ENCODE measurements at places on chromosomes 1 and 21.

DNA sequence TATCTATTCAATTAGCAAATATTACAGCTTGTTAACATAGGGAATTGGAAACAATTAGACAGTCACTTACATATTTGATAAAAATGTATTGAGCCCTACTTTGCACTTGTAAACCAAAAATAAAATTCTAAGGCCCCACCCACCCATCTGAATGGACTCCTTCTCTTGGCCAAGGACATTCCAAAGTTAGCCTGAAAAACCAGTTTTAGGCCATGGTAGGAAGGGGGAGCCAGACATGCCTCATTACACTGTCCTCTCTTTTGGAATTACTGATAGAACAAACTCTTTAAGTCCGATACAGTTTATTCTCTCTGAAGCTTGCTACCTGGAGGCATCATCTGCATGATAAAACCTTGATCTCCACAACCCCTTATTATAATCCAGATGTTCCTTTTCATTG is 28.0 kb upstream of the TSPAN2 start:
- no peak for DNase-seq

DNA sequence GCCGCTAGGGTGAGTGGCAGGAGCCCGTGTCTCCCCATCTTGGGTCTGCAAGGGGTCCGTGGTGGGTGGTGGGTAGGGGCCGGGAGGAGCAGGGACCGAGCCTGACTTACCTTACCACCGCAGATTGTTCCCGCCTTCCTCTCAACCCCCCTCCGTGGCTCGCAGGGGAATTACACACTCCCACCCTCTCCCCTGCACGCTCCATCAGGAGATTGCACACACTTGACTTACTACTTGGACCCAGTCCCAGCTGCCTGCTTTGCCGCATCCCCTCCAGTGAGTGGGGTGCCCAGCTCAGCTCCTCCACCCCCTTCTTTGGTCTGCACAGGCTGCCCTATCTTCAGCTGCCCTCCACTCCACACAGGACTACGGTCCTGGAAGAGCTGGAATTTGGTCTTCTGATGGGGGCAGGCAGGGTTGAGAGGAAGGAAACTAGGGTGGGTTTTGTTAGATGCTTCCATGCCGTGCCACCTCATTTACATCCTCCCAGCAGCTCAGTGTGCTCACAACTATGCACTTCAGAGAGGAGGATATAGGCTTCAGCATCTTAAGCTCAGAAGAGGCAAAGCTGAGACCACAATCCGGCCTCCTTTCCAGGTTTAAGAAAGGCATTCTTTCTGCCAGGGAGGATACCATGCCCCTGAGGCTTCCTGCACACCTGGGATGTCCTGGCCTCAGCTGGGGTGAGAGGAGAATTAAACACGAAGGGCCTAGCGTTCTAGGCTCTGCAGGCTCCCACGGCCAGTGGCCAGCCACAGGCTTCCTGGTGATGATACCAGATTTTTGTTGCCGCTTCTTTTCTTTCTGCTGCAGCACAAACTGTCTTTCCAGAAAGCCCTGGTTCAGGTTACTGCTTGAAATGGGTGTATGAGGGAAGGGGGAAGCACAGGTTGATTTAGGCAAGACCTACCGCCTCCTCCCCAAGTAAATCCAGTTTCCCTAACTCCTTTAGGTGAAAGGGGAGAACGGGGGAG is 2.3 kb downstream of the KCNC4 start:
- no peak for DNase-seq

- DNase-seq: no peak
Measured at GRCh38 chr1:204975021-204975420, 68.0 kb upstream of the CNTN2 start.

GRCh38 chr1:231814521-231814920 is 187.9 kb downstream of the DISC1 start:
- DNase-seq: no peak

DNA sequence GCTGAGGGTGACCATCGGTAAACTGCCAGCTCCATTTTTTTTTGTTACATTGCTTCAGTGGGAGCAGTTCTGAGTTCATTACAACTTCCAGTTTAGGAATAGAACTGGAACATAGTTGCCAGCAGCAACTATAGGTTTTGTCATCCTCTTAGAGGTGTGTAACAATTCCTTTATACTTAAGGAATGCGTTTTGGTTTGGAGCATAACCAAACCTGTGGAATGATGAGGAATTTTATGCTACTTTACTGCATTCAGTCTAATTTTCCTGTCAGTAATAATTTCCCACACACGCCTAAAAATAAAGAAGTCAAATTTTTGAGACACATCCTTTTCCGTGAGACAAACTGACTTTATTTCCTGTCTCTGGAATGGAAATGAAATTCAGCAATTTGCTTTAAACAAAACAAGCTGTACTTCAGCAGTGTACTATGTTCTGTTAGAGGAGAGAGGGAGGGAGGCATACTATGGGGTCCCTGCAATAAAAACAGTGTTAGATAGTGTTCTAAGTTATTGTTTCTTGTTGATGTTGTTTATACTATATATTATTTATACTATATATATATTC is 4.8 kb upstream of the AMPD1 start:
- DNase-seq: no peak

DNA sequence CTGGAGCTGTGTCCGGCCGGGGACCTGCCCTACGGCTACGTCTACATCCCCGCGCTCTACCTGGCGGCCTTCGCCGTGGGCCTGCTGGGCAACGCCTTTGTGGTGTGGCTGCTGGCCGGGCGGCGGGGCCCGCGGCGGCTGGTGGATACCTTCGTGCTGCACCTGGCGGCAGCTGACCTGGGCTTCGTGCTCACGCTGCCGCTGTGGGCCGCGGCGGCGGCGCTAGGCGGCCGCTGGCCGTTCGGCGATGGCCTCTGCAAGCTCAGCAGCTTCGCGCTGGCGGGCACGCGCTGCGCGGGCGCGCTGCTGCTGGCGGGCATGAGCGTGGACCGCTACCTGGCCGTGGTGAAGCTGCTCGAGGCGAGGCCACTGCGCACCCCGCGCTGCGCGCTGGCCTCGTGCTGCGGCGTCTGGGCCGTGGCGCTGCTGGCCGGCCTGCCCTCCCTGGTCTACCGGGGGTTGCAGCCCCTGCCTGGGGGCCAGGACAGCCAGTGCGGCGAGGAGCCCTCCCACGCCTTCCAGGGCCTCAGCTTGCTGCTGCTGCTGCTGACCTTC is 412 bp downstream of the GPR25 start:
- no peak for DNase-seq

GRCh38 chr1:6097824-6098223 is 52.1 kb downstream of the KCNAB2 start:
- no peak for DNase-seq

- no peak for DNase-seq
Measured at GRCh38 chr1:45974541-45975269, 157.7 kb downstream of the PIK3R3 start.

DNA sequence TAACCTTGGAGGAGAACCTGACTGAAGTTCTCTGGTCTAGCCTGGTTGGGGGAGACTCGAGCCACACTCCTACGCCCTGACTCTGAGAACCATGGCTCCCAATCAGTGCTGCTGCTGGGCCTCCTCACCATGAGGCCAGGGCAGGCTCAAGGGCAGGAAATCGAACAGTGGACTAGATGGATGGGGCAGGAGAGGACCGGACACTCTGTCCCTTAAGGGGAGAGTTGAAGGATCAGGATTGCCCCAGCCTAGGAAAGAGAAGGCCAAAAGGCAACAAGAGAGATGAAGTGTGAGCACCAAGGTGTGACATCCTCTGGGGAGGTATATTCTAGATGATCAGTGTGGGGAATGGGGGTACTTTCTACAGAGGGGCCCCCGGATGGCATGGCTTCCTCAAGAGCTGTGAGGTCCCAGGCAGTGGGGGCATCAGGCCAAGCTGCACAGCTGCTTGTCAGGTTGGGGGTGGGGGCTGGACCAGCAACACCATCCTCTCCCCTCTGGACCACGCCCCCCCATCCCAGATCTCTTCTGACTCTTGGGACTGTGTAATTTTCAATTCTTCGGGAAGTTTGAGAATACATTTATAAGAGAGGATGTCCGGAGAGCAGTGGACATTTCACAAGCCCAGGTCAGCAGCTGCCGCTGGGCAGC is 34.0 kb downstream of the MX1 start:
- DNase-seq: no peak

DNA sequence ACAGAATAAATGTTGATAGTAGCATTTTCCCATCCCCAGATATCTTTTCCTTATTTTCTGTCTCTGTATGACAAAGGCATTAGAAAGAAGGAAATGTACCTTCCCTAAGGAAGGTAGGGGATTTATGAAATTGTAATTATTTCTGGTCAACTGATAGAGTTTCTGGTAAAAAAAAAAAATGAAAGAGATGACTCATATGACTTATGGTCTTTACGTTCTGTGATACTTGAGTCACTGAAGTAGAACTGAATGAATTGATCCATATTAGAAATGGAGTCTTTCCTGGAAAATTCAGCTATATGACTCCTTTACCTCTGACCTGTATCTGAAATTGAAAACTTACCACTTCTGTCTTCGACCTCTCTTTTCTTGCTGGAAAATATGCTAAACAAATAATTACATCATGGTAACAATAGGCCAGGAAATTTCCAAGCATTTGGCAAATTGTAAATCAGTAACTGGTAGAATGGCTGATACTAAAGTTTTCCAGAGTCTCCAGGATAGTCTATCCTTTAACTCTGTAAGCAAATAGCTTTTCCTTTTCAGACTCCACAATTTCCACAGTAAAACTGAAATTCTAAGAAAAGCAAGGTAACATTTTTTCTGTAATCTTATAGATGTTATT is 364.3 kb upstream of the PTBP2 start:
- DNase-seq: no peak

GRCh38 chr1:85460555-85461088 is 4.3 kb downstream of the DDAH1 start:
- no peak for DNase-seq

DNA sequence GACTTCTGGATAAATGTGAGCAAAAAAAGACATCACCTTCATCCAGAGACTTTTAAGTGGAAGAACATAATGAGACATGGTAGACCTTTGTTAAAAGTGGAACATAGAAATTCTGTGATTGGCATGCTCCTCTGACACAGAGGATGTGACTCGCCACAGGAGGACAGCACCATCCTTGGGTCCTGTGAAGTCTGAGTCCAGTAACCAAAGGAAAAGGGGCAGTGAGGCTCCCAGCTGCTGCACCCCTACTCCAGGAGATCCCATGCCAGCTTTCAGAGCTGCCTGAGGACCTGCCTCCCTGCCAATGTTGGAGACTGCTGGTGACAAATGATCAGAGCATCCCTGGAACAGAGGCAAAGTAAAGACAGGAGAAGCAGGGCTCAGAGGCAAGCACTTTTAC is 136.2 kb downstream of the BRINP2 start:
- no peak for DNase-seq

GRCh38 chr1:147579934-147580537 is 38.7 kb downstream of the BCL9 start:
- no peak for DNase-seq

DNA sequence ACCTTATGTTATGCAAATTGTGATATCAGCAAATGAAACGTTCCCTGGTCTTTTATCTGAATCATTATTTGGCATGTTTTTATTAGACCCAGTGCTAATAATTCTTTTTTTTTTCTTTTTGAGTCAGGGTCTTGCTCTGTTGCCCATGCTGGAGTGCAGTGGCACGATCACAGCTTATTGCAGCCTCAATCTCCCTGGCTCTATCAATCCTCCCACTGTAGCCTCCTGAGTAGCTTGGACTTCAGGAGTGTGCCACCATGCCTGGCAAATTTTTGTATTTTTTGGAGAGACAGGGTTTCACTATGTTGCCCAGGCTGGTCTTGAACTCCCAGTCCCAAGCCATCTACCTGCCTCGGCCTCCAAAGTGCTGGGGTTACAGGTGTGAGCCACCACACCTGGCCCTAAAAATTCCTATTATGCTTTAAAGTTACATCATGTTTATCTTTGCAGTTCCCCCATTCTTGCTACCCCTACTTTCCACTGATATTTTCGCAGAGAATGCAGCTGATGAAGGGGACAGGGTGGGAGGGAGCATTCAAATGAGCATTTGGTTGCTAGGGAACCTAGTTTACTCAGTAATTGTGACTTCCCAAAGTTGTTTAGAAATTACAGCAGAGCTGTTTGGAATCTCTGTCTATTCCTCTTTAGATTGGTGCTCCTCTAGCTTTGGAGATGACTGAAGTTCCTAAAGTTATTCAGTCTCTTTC is 18.4 kb downstream of the C1orf21 start:
- no peak for DNase-seq

- DNase-seq: no peak
Measured at GRCh38 chr1:19744886-19745285, 54.8 kb downstream of the TMCO4 start.

DNA sequence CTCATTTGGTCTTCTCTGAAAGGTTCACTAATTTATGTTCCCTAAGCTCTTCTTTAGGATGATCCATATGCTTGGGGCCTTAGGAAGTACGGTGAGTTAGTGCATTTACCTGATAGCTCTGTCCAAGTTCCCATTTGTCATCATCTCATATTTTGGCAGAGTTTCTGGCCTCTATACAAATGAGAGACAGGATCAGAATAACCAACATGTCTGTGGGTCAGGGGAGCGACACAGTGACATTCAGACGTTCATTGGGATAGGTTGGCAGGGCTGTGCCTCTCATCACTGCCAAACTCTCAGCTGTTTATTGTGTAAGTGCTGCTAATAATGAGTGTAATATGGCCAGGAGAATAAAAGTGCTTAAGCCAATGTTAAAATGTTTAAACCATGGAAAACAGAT is 561.1 kb upstream of the ZRANB2 start:
- DNase-seq: no peak

GRCh38 chr1:154777154-154777553 is 92.9 kb downstream of the KCNN3 start:
- DNase-seq: no peak

DNA sequence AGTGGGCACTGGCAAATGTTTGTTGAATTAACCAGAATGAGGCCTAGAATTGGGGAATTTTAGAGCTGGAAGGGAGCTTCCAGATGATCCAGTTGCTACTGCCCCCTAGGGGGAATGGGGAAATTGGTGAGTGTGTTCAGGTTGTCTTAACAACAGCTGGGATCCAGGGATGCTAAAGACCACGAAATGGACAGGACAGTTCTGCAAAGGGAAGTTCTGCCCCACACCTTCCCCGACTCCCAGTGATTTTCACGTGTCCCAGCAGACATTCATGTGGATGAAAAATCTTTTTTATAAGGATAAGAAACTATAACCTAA is 33.9 kb downstream of the TRIM62 start:
- no peak for DNase-seq

DNA sequence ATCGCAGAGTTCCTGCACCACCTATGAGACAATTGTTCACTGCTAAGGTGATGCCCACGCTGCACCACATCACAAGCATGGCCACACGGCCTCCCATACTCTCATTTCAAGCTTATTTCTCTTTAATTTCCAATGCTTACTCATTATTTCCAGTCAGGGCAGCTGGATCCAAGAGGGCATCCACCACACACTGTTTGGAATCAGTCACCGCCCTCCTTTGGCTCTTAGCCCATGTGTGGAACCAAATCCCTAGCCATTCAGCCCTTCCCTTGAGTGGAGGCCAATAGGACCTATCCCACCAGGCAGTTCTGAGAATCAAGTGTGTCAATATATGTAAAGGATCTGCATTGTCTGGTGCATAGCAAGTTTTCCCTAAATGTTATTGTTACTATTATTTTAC is 26.3 kb upstream of the PALMD start:
- no peak for DNase-seq

GRCh38 chr1:94901841-94902240 is 25.1 kb downstream of the CNN3 start:
- no peak for DNase-seq

- no peak for DNase-seq
Measured at GRCh38 chr1:12113433-12114339, 50.6 kb downstream of the TNFRSF8 start.

- no peak for DNase-seq
Measured at GRCh38 chr1:204513117-204513716, 3.0 kb upstream of the MDM4 start.
